GM19239 (cell line): ENCODE measurements at places on chromosomes 3 and 15.

- no peak for DNase-seq
These were observed 798.7 kb downstream of the DIPK2A start for GRCh38 chr3:144770281-144770680.

DNA sequence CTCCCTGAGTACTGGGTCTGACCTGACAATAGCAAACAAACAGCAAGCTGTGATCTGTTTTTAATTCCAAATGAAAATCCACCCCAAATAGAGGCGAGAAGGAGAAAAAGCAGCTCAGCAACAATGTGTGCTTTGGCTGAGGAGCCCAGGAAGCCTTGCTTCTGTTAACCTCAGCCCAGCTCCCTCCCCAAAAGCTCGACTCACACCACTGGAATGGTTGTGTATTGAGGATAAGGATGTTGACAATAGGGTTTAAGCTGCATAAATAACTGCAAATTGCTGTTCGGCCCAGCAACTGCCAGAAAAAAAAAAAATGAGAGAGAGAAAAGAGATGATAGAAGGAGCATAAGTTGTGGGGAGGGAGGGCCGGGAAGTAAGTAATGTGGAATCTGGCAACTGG is 104.0 kb upstream of the TBC1D5 start:
- no peak for DNase-seq

DNA sequence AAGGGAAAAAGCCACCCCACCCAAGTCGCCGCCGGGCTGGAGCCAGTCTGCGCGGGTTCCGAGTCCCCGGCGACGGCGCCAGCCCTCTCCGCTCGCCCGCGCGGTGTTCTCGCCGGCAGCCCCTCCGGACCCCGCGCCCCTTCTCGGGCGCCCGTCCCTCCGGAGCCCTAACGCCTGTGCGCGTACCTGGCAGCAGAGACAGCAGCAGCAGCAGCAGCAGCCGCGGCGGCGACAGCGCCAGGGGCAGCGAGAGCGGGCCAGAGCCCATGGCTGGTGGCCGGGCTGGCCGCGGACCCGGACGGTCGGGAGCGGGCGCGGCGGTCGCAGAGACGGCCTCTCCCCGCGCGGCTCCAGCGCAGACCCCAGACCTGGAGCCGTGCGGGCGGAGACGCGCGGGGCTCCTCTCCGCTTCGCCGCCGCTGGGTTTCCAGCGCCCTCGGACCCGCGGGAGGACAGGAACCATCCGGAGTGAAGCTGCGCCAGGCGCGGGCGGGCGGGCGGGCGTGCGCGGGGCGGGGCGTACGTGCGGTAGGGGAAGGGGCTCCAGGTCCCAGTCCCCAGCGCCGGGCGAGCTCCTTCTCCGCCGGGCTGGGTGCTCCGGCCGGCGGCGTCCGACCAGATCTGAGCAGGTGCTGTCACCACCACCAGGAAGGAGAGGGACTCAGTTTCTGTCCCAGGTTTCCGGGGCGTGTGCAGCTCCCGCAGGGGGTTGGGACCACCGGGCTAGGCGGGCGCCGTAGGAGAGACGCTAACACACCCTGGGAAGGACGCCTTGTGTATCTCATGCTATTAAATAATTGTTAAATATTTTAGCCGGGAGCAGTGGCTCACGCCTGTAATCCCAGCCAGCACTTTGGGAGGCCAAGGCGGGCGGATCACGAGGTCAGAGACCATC is at the start of gene CHRNA3:
Gene CHRNA3, minus strand, starts transcription at position 470 of the 895 bp plus-strand sequence. Its CDS starts 202 bp downstream, at position 268.
- no peak for DNase-seq

DNA sequence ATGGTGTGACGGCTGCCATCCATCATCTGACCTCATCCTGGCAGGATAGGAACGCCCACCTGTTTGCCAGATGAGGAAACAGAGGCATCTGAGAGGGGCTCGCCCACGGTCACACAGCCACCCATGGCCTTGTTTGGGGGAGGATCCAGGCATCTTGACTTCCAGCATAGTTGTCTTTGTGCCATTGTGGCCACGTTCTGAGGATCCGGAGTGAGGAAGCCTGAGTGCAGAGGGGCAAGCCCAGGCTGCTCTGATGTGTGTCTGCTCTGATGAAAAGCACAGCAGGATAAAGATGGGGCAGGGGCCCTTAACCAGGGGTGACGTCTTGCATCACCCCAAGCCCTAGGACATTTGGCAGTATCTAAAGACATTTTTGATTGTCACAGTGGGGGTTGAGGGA is 58.7 kb downstream of the FGD5 start:
- DNase-seq: no peak

DNA sequence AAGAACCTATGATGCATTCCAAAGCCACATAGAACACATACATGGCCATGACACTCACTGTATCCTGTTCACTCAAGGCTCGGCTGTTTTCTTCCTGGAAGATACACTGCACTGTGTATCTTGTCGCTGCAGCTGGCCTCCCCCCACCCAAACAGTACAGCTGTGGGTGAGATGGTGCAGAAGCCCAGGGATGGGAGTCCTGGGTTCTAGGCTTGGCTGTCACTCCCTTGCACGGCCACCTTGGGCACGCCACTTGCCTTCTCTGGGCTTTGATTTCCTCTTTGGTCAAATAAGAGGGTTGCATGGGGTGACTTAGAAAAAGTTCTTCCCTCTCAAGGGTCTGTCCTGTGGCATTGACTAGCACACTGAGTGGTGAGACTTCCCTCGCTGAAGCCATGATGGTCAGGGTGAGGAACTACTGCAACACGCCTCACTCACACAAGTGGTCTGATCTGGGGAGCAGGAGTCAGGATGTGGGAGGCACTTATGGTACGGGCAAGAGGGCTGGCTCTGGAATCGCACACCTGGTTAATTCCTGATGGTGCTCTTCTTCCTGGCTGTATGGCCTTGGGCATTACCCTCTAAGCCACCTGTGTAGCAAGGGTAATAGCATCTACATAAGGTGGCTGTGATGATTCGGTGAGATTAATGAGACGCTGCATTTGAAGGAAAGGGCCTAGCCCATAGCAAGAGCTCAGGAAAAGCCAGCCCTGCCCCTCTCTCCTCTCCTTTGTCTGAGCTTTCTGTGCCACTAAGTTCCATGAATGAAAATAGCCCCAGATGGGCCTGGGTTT is 44.0 kb downstream of the ANP32A start:
- no peak for DNase-seq

- DNase-seq: no peak
These were observed 9.4 kb downstream of the TMEM43 start for GRCh38 chr3:14134291-14134690.

GRCh38 chr15:92290359-92290992 is 103.2 kb upstream of the ST8SIA2 start:
- DNase-seq: no peak

GRCh38 chr3:189148081-189148507 is 23.7 kb upstream of the TPRG1 start:
- peak; percentile 33 for DNase-seq

DNA sequence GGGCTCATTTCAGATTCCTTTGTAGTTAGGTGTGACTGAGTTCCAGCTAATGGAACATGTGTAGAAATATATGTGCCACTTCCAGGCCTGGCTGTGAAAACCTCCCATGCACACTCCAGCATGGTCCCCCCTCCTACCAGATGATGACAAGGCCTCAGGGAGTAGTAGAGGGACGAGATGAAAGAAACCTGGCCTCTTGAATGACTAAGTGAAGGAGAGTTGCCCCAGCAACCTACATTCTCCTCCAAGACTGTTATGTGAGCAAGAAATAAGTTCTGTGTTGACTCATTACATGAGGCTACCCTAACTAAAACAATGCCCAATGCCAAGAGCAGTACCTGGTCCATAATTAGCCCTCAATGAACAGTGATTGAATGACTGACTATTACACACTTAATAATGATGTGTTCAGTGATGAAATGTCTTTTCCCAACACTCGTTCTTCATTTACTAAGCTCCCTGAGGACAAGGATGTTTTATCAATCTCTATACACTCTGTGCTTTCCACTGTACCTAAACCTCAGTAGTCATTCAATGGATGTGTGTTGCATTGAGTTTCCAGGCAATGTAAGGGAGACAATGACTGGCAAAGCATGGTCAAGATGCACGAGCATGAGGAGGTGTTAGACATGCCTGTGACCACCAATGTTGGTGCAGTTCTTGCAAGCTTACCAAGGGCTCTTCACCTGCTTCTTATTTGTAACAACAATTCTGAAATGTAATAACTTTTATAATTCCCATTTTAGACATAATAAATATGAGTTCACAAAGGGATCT is 62.0 kb upstream of the BCL6 start:
- DNase-seq: no peak

DNA sequence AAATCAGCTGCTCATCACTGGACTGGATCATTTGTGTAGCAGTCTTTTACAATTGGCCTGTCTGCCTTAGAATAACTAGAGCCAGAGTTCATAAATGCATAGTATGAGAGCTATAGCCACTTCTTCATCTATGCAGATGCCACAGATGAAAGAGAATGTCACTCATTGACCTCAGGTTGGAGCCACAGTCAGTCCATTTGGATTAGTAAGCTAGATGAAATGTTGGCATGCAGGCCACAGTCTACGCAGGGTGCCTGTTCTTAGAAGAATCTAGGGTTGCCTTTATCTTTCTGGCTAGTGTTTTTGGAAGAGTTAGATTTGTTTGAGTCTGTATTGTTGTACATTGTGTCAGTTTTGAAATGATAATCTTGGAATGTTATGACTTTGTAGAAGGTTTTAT is 25.4 kb upstream of the EDEM1 start:
- no peak for DNase-seq

DNA sequence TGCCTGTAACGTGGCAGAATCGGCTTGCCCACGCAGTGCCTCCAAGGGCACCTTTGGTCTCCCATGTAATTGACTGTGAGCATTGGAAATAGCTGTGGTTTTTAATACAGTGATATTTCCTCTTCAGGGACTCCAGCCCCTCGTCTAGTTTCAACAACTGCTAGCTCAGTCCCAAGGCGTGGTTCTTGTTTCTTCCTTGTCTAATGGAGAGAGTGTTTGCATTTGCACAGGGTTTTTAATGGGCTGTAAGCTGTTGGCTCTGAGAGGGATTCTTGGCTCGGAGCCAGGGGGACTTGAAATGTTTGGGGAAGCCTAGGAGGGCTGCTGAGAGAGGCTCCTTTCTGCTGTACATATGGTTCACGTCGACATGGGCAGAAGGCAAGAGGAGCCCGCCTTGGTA is 86.2 kb downstream of the THSD4 start:
- DNase-seq: no peak

DNA sequence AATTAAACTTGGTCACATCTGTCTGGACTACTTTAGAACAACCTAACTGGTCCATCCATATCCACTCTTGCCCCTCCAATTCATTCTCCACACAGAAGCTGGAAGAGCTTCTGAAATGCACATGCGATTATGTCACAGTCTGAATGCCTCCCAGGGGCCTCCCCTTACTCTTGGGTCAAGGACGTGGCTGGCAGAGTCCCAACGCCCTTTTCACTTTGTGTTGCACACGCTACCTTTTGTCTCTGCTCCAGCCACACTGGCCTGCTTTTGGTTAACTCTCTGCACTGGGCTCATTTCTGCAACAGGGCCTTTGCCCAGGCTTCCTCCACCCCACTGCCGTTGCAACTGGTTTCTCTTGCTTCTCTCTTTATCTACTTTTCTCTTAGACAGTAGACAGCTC is 245.2 kb downstream of the IL20RB start:
- DNase-seq: no peak

DNA sequence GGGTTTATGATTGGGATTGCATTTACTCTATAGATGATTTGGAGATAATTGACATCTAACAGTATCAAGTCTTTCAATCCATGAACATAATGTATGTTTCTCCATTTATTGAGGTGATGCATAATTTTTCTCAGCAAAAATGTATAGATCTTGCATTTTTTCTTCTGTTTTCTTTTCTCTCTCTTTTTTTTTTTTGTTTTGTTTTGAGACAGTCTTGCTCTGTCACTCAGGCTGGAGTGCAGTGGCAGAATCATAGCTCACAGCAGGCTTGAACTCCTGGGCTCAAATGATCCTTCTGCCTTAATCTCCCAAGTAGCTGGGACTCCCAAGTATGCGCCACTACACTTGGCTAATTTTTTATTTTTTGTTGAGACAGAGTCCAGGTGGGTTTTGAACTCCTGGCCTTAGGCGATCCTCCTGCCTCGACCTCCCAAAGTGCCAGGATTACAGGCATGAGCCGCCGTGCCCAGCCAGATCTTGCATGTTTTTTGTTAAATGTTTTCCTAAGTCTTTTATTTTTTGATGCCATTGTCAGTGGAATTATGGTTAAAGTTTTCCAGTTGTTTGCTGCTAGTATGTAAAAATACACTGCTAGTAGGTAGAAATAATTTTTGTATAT is 3.1 kb downstream of the LMLN start:
- no peak for DNase-seq
